Metanephros (tissue), 2 donors: ENCODE measurements at places on chromosomes 13 and 19. TPM values are rescaled to one million over a fixed set of nuclear protein-coding genes. Genes with fewer than 3 reads are reported as not detected.

TMC4 gene
- 38.7 TPM for total RNA-seq

ERICH4 gene
- total RNA-seq = 0.64 TPM

ZNF471 gene
- total RNA-seq = 9.3 TPM

RUBCNL gene
- 6.1 TPM for total RNA-seq

SHISA2 gene
- 107 TPM for total RNA-seq

C19orf53 gene
- total RNA-seq = 48.1 TPM

KL gene
- 44.2 TPM for total RNA-seq

GPR12 gene
- total RNA-seq = 0.06 TPM

SMIM44 gene
- total RNA-seq = 0.99 TPM

GIPC3 gene
- 1.3 TPM for total RNA-seq

CALR3 gene
- not detected for total RNA-seq

PABPC3 gene
- 0.23 TPM for total RNA-seq

NDUFA7 gene
- 31.6 TPM for total RNA-seq

ZNF91 gene
- 116 TPM for total RNA-seq

CYP2S1 gene
- 1.3 TPM for total RNA-seq

URAD gene
- not detected for total RNA-seq

UBE2M gene
- 64.5 TPM for total RNA-seq

CYP2F1 gene
- total RNA-seq = not detected

C1QTNF9 gene
- 1.1 TPM for total RNA-seq

MAG gene
- 9.2 TPM for total RNA-seq

PCDH9 gene
- 39.2 TPM for total RNA-seq

LGI4 gene
- 5.1 TPM for total RNA-seq

SELENOV gene
- 4.7 TPM for total RNA-seq

PTGER1 gene
- total RNA-seq = 23.0 TPM

KIR3DL2 gene
- total RNA-seq = not detected

CYP4F8 gene
- total RNA-seq = not detected

FEM1A gene
- 26.2 TPM for total RNA-seq

FPR2 gene
- total RNA-seq = 2.7 TPM

PCSK4 gene
- 9.4 TPM for total RNA-seq

GAPDHS gene
- not detected for total RNA-seq

MTUS2 gene
- total RNA-seq = 3.3 TPM

ZSWIM9 gene
- total RNA-seq = 9.8 TPM

ACP7 gene
- 0.23 TPM for total RNA-seq

ATXN8OS gene
- not detected for total RNA-seq

WDR18 gene
- total RNA-seq = 104 TPM

TMEM255B gene
- total RNA-seq = 5.5 TPM

GPR183 gene
- 9.8 TPM for total RNA-seq

NXNL1 gene
- not detected for total RNA-seq

GRIN2D gene
- 0.99 TPM for total RNA-seq
